ENCODE measurements at places on chromosomes 4 and X. TPM values are rescaled to one million over a fixed set of nuclear protein-coding genes. Genes with fewer than 3 reads are reported as not detected.
A peak's percentile ranks its signal among the peaks of the same experiment; 100 is the strongest.

GRCh38 chr4:125044886-125045285 is 269.9 kb upstream of the FAT4 start:
- DNase-seq = no peak

- DNase-seq = no peak
Observed at GRCh38 chr4:141890279-141890678, 253.9 kb downstream of the IL15 start.

GRCh38 chrX:7927259-7928167 is at the start of gene PNPLA4:
PNPLA4 (minus strand) TSS chrX:7927413; CDS start chrX:7926119, 1,294 bp downstream.
- peak; percentile 81 for DNase-seq

GRCh38 chr4:35963974-35964515 is 280.3 kb downstream of the ARAP2 start:
- DNase-seq = no peak

Gene GTPBP6
- 49.7 TPM for polyA plus RNA-seq

DNA sequence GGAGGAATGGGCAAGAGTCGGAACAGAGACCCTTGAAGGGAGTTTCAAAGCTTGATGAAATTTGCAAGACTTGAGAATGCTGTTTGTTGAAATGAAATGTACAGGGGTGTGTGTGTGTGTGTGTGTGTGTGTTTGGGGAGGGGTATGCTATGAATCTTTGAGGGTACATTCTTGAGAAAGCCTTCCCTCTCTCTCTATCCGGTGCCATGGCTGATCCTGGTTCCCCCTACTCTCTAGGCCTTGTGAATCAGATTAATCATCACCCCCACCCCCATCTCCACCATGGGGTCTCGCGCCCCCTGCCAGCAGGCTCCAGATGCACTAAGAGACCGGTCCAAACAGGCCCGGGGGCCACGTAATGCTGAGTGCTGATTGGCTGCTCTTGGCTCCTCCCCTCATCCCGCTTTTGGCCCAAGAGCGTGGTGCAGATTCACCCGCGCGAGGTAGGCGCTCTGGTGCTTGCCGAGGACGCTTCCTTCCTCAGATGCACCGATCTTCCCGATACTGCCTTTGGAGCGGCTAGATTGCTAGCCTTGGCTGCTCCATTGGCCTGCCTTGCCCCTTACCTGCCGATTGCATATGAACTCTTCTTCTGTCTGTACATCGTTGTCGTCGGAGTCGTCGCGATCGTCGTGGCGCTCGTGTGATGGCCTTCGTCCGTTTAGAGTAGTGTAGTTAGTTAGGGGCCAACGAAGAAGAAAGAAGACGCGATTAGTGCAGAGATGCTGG is at the start of gene HTR2C:
HTR2C (plus strand) TSS at position 441 of the 729 bp plus-strand sequence. CDS start 142,851 bp downstream, outside the sequence.
- no peak for DNase-seq

DNA sequence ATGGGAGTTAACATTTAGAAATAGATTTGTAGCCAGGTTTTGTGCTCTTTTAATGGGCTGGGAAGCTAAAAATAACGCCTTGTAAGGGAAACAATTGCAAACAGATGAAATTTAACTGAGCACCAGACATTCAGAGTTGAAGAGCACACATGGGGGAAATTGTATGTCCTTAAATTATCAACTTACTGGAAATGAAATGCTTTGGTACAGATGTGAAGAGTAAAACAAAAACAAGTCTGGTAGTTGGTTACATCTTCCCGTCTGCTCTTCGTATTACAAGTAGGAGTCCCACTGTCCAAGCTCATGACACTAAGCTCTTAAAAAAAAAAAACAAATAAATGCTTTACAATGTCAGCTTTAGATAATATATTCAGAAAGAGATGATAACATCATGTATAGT is 59.5 kb upstream of the RPA4 start:
- DNase-seq = no peak

- no peak for DNase-seq
Observed at GRCh38 chrX:48794911-48795515, 6.9 kb upstream of the HDAC6 start.
